ENCODE measurements at places on chromosomes 4 and X.

DNA sequence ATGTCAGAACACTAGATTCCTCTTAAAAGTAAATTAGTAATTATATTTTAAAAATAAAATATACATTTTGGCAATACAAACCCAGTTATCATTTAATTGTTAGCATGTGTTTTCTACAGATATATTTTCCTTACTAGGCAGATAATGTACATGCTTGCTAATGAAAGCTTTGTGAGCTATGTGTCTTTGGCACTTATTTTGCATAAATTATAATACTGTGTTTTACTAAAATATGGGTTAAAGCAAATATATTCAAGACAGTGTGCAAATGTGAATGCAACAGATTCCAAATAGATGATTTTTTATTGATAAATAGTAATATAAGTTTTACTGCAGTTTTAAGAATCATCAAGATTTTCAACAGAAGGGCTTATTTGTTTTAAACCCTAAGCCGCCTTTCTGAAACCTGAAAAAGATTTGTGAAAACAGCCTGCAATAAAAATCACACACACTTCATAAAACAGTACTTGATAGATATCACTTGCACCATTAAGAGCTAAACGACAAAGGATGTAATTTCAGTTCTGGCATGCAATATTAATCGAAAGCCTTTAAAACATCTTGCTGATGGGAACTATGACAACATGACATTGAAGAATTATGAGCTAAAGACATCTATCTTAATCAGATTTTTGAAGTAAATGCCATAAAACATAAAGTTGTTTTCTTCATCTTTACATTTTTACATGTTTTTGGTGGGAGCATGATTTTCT is 333.3 kb downstream of the DCTD start:
- DNase-seq: no peak

GRCh38 chr4:172786039-172786792 is 382.4 kb upstream of the GALNT7 start:
- DNase-seq: no peak

DNA sequence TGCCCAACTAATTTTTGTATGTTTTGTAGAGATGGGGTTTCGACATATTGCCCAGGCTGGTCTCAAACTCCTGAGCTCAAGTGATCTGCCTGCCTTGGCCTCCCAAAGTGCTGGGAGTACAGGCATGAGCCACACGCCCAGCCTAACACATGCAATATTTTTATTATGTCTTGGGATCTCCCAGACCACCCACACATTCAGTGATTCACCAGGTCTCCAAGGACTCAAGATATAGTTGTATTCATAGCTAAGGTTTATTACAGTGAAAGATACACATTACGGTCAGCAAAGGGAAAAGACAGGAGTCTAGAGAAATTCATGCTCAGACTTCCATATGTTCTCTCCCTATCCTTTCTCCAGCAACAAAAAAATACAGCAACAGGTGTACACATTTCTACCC is 25.5 kb upstream of the FAM120C start:
- no peak for DNase-seq

DNA sequence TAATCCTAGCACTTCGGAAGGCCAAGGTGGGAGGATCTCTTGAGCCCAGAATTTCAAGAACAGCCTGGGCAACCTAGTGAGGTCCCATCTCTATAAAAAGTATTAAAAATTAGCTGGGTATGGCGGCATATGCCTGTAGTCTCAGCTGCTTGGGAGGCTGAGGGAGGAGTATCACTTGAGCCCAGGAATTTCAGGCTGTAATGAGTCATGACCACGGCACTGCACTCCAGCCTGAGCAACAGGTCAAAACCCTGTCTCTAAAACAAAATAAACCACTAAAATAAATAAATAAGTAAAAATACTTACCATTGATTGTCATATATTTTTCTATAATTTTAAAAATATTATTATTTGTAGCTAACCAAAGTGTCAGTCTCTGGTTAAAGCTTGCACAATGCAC is 315.6 kb upstream of the SMIM31 start:
- DNase-seq: no peak

DNA sequence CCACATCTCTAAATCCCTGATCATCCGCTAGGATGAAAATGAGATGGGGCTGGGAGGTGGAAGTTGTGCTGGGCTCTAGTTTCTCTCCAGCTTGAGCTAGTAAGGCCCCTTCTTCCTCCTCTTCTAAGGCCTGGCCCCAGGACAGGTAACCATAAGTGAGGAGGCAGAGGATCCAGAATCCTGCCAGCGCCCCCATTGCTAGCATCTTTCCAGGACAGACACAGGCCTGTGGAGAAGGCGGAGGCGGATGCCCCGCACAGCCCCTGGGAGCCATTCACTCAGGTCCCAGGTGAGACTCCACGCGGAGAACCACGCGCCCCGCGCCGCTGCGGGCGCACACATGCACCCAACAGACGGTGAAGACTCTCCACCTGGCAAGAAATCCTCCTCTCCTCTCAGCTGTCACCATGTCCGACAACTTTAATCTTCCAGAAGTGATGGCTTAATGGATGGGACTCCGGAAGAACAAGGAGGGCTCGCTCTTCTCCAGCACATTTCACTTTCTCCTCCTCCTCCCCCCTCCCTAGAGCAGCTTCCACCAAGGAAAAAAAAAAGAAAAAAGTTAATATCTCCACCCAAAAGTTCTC is 793 bp downstream of the ARSJ start:
- DNase-seq: no peak

GRCh38 chrX:35076061-35076460 is 133.5 kb downstream of the FAM47B start:
- no peak for DNase-seq

DNA sequence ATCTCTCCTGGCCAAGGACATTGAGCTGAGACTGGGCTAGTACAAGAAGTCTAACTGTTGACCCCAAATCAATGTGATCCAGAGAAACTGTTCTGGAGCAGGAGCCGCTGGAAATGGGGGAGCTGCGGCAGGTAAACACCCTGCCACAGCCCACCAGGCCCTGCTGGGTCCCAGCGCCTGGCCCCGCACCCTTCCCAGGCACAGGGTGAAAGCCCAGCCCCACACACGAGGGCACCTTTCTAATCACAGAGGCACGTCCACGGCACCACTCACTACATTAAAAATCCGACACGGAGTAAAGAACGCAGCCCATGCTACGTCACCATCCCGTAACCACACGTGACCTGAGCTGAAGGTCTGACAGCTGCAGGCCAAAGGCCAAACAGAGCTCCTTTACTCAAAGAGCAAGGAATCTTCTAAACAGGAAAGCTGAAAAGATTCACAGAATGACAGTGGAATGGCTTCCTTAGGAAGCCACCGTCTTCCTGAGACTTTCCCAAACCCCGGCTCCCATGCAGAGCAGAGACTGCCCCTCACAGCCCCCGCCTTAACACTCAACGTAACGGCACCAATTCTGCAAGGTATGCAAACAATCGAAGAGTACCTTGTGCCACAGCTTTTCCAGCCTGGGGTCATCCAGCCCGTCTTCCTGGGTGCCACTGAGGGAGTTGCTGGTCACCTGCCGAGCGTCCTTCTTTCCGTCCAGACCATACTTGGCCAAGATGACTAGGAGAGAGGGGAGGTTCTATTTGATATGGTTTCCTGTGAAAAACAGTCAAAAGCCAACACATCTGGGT is 12.6 kb downstream of the LRPAP1 start:
- no peak for DNase-seq

DNA sequence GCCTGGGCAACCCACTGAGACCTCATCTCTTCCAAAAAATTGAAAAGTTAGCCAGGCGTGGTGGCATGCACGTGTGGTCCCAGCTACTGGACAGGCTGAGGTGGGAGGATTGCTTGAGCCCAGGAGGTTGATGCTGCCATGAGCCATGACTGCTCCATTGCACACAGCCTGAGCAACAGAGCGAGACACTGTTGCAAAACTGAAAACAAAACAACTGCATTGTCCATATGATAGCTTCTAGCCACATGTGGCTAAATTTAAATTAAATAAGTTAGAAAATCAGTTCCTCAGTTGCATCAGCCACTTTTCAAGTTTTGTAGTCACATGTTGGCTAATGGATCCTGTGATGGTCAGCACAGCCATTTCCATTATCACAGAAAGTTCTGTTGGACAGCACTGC is 67.9 kb downstream of the GAB1 start:
- DNase-seq: no peak

GRCh38 chr4:7845493-7846128 is 94.0 kb downstream of the AFAP1 start:
- DNase-seq: no peak

DNA sequence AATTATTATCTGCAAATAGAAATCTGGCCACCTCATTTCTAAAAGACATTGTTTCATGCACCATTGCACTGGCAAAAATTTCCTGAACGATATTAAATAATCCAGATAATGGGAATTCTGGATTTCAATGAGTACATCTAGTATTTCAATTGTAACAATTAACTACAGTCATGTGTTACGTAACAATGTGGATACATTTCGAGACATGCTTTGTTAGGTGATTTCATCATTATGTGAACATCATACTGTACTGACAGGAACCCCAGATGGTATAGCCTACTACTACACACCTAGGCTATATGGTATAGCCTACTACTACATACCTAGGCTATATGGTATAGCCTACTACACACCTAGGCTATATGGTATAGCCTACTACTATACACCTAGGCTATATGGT is 14.8 kb downstream of the LAMTOR3 start:
- DNase-seq: no peak

DNA sequence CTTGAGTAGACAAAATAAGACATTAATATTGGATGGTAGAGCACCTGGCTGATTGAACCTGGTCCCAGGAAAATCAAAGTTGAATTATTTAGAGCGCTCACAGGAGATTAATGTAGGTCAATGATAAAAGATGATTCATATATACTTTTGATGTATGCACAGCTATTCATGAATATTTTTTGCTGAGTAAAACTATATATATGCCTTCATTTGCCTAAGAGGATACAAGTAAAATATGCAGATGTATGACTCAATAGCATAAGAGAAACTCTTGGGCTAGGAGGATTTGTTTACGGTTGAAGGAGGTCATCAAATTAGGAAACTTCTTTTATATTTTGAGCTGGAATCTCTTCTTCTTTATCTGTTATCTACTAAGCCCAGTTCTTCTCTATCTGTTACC is 202.7 kb upstream of the HS3ST1 start:
- no peak for DNase-seq

DNA sequence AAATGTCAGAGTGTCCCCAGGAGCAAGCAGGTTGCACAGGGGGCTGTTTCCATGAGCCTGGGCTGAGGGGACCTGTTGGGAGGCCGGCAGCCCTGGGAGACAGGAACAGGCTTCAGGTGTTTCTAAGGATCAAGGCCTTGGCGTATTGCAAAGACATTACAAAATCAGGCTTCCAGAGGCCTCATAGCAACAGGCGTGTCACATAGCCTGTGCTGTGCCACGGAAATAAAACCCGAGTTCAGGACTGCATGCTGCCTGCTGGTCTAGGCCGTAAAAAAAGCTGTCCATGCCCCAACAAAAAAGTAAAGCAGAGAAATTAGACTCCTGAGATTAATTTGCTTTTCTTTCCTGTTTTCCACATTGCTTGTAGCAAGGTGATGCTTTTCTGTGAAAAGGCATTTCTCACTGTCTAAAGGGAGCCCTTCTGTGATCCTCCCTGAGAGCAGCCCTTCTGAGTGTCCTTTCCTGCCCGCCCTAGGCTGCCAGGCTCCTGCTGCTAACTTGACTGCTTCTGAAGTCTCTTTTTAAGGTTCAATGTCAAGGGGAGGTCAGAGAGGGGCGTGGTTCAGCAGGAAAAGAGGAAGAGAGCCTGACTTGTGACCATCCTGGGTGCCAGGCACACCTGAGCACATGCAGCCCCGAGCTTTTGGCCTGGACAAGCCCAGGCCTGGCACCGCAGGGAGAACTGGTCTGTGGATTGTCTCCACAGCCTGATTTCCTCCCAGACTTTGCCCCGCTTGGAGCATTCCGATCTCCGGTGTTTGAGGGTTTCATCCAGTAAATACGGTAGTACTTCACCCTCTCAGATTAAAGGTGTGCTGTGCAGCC is 21.3 kb downstream of the SHROOM2 start:
- DNase-seq: no peak

DNA sequence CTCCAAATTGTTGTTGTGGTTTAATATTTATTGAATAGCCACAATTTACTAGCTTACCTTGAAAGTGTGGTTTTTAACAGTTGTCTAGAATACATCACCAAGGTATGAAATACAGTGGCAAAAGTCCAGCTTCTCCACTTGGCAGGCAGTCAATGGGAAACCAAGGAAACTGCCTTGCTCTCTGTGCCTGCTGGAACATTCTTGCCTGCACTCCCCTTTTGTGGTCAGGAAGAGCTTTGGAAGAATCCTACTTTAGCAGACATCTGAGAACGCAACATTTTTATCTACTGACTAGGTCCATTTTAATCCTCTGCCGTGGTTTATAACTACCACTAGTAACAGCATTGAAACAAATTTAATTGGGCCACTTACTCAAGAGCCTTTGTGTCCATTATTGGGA is 64.5 kb downstream of the TENM3 start:
- no peak for DNase-seq

DNA sequence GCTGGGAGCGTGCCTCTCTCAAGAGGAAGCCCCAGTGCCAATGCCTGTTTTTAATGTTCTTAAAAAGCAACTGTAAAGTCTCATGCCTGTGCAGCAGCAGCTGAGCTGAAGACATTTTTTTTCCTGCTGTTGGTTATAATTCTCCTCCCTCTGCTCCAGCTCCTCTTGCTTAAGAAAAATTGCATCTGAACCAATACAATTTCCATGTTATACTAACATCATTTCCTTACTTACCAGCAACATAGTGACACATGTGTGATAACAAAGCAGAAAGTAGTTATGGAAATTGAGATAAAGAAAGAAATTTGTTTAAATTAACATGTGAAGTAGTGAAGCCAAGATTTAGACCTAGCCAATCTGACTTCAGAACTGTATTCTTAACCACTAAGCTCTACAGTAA is 101.4 kb downstream of the TBC1D19 start:
- DNase-seq: no peak

DNA sequence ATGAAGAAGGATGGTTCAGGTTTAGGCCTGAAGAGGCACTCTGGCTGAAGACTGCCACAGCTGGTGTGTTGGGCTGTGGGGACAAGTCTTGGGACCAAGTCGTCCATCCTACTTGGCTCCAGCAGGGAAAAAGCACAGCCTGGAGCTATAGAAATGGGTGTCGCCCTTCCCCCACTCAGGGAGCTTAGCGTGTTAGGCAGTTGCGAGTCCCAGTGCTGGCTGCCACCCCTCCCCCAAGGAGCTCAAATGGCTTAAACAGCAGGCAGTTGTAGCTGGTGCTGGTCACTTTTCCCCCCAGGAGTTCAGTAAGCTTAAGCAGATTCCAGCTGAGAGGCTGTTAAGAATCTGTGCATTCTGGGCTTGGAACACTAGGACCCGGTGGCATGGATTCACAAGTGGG is 319.5 kb upstream of the POF1B start:
- no peak for DNase-seq

GRCh38 chr4:76029300-76029699 is 6.0 kb upstream of the CXCL10 start:
- no peak for DNase-seq

- peak; percentile 28 for DNase-seq
Measured at GRCh38 chr4:165248102-165248501, 40.7 kb downstream of the KLHL2 start.
